ENCODE measurements at places on chromosomes 2 and 18.

DNA sequence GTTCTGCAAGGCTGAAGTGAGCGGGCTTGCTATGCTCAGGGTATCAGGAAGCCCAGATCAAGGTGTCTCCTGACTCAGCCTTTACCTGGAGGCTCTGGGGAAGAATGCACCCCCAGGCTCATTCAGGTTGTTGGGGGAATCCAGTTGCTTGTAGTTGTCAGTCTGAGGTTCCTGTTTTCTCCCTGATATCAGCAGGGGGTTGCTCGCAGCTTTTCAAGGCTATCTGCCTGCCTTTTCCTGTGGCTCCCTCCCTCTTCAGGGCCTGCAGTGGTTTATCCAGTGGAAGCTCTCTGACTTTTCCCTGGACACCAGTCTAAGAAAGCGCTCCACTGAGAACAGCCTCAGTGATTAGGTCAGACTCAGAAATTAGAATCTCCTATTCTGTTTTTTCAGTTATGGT, 116.6 kb downstream of the PTPRM start:
- DNase-seq = no peak

- no peak for DNase-seq
Measured at GRCh38 chr18:57128220-57128932, 18.5 kb upstream of the BOD1L2 start.

GRCh38 chr18:23861326-23861725, 153.2 kb upstream of the TTC39C start:
- DNase-seq = no peak

DNA sequence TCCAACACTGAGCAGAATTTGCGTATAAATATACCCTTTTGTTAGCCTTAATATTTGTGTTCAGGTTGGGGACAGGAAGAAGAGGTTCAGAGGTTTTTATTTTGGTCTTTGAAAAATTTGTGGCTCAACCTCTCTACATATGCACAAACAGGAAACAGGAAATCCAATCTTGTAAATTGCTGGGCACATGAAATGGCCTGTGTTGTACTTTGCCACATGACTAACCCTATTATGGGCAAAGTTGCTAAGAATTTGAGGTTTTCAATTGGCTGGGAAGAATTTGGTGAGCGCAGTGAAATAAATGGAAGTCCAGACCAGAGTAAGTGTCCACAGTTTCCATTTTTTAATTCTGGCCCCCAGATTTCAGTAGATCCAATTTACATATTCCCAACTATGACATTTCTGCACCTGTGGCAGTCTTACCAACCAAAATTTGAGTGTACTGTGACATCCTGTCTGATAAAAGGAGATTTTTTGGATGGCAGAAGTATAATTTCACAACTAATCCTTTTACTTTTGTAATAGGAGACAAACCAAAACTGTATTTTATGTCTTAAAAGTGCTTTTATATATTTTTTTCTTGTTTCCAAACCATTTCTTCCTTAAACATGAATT, 63.6 kb downstream of the COX7A2L start:
- no peak for DNase-seq

GRCh38 chr2:209761566-209761965, 10.1 kb upstream of the UNC80 start:
- DNase-seq = no peak

Measured in central memory CD8-positive, alpha-beta T cell (primary cell).